Upper lobe of right lung (tissue), 1 donor: ENCODE measurements at places on chromosomes 1 and 21. TPM values are rescaled to one million over a fixed set of nuclear protein-coding genes. Genes with fewer than 3 reads are reported as not detected.

CLIC6 gene
- total RNA-seq: 12.3 TPM

STIL gene
- total RNA-seq: 1.7 TPM

GJC2 gene
- total RNA-seq: 6.9 TPM

HTR6 gene
- not detected for total RNA-seq

GRCh38 chr1:101522486-101522885, 285.7 kb downstream of the S1PR1 start:
- DNase-seq: no peak

- peak; percentile 7 for DNase-seq
Measured at GRCh38 chr21:42939582-42940413, 14.4 kb upstream of the ERVH48-1 start.
